Sciatic nerve (tissue), 2 donors: ENCODE measurements at places on chromosomes 5 and 9. TPM values are rescaled to one million over a fixed set of nuclear protein-coding genes. Genes with fewer than 3 reads are reported as not detected.

GRCh38 chr5:146474065-146474464 is 26.9 kb downstream of the TCERG1 start:
- no peak for DNase-seq

- DNase-seq, result no peak
Observed at GRCh38 chr9:111944241-111944866, 47.7 kb downstream of the UGCG start.

- DNase-seq, result no peak
Observed at GRCh38 chr9:29389421-29389820, 1816.1 kb upstream of the C9orf72 start.

- no peak for DNase-seq
Observed at GRCh38 chr5:1316588-1317340, 21.9 kb upstream of the TERT start.

DNA sequence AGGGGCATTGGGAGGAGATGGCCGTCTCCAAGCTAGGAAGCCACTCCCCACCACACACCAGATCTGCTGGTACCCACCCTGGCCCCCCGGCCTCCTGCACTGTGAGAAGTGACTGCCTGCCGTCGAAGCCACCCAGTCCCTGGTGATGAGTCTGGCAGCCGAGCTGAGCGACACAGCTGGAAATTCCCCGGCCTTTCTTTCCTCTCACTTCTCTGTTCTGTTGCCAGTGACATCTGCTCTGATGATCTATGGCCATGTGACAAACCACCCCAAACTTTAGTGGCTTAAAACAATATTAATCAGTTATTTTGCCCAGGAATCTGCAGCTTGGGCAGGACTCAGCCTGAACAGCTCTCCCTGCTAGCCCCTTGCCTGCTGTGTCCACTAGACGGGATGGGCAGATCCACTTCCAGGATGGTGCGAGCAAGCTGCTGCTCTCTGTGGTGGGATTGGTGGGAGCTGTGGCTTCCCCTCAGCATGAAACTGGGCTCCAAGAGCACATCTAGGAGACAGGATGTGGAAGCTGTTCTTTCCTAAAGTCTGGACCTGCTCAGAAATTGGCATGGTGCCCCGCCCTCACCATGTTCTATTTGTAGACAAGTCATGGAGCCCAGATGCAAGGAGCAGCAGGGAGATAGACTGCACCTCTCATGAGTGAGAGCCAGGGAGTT is 211.2 kb downstream of the GADD45G start:
- DNase-seq, result no peak

FBXW2 gene
- 65.5 TPM for total RNA-seq

DNA sequence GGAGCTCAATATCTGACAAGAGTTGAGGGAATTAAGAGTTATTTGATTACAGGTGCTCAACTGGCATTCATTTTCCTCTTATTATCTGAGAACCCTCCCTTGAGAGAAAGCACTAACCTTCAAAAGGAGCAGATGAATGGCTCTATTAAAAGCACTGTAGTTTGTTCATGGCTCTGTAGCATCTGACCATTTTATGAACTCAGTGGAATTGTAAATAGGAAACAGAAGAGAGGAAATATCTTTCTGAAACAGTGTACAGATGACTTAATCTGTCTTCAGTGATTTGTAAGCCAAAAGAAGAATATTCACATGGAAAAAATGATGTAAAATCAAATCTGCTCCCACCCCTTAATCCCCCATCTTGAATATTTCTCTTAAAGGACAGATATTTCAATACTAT is 810.4 kb upstream of the GRAMD2B start:
- no peak for DNase-seq

DNA sequence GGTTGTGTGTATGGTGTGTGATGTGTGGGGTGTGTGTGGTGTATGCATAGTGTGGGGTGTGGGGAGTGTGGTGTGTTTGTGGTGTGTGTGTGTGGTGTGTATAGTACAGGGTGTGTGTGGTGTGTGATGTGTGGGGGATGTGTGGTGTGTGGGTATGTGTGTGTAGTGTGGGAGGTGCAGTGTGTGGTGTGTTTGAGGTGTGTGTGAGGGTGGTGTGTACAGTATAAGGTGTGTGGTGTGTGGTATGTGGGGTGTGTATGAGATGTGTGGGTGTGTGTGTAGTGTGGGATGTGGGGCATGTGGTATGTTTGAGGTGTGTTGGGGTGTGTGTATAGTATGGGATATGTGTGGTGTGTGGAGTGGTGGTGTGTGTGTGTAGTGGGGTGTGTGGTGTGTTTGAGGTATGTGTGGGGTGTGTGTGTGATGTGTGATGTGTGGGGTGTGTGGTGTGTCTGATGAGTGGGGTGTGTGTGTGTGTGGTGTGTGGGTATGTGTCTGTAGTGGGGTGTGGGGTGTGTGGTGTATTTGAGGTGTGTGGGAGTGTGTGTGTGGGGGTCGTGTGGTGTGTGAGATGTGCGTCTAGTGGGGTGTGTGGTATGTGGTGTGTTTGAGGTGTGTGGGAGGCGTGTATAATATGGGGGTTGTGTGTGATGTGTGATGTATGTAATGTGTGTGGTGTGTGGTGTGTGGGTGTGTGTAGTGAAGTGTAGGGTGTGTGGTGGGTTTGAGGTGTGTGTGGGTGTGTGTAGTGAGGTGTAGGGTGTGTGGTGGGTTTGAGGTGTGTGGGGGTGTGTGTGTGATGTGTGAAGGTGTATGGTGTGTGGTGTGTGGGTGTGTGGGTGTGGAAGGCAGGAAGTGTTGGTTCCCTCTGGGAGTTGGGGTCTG is 8.6 kb downstream of the ECSCR start:
- no peak for DNase-seq

DNA sequence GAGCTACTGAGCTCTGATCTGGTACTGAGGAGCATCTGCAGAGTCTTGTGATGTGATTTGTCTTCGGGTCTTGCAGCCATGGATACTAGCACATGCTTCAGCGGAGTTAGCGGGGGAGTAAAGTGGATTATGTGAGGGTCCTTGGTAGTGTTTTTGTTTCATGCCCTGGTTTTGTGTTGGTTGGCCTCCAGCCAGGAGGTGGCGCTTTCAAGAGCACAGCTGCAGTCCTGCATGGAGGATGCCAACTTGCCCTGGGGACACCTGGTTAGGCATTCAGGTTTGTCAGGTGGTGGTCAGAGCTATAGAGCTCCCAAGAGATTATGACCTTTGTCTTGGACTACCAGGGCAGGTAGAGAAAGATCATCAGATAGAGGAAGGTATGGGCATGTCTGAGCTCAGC is 185.8 kb upstream of the CDH6 start:
- DNase-seq, result no peak

- DNase-seq, result no peak
Observed at GRCh38 chr5:164235300-164235891, 730.0 kb downstream of the MAT2B start.

GRCh38 chr5:25362799-25363198 is 718.0 kb upstream of the CDH10 start:
- no peak for DNase-seq

PHYHD1 gene
- total RNA-seq, result 38.7 TPM

DNA sequence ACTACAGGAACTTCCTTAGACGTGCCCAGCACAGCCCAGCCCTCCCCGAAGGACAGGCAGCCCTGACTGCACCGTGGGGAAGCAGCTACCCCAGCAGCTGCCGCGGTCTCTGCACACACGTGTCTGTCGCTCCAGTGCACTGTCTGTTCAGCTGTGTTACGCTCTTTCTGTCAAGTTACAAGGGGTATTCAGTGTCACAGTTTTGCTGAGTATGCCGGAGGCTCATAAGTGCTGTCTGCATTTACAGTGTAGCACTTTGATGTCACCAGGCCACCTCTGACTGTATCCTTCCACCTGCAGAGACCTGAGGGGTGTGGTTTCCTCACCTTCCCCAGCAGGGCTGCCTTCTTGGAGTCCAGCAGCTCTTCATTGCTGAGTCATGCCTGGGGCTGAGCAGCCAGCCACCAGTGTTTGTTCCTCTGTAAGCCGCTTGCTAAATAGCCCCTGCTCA is 126.8 kb downstream of the EHMT1 start:
- DNase-seq, result no peak

- DNase-seq, result no peak
Observed at GRCh38 chr9:11702548-11702947, 990.6 kb upstream of the TYRP1 start.

DNA sequence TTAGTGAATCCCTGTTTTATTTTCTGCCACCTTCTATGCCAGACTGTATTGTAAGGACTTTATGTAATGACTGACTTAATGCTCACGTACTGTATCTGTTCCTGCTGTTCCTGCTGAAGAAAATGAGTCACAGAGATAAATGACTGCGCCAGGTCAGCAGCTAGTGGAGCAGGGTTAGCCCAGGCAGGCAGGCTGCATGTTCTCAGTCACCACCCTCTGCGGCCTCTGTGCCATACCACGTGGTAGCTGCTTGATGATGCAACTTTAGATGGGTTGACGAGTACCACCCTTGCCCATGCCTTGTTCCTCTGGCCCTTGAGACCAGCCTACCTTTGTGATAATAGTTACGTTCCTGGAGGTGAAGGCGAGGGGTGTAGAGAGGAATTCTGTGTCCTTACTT is 161.9 kb downstream of the TRIO start:
- no peak for DNase-seq
